RPMI8226 (cell line): ENCODE measurements at places on chromosomes 12 and 14.
A peak's percentile ranks its signal among the peaks of the same experiment; 100 is the strongest.

GRCh38 chr12:2482938-2483660 is 311.7 kb upstream of the FKBP4 start:
- no peak for DNase-seq

- DNase-seq = no peak
These were observed 9.2 kb upstream of the INF2 start for GRCh38 chr14:104680056-104680805.

DNA sequence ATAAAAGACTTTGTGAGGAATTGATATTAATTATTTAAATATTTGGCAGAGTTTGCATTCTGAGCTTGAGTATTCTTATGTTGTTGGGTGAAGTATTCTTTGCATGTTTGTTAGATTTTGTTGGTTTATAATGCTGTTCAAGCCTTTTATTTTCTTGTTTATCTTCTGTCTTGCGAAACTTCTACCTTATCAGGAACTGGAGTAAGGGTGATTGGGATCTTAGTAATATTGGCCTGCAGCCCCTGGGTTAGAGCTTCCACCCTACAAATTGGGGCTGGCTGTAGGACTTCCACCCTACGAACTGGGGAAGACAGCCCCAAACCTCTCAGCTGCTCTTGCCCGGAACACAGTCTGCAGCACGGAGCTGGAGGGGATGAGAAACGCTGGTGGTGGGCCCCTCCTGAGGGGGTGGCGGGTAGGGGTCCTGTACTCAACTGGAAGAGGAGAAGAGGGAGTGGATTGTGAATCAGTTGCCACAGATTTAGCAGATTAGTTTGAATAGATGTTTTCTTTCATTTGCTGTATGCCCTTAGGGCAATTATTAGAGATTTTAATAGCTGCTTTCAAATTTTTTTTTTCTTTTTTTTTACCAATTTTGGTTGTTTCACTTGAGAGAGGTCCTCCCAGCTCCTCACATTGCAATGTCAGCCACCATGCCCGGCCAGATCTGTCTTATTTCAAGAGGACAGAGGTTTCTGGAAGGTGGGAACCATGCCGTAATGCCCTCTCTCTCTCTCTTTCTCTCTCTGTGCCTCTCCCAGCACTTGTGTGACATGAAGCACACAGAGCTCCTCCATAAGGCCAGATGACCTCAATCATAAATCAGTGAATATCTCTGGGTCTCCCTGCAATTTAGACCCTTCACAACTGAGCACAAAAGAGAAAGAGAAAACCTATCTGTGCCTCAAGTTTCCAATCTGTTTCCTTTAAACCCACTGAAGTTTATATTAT is 123.4 kb downstream of the DICER1 start:
- DNase-seq = no peak

DNA sequence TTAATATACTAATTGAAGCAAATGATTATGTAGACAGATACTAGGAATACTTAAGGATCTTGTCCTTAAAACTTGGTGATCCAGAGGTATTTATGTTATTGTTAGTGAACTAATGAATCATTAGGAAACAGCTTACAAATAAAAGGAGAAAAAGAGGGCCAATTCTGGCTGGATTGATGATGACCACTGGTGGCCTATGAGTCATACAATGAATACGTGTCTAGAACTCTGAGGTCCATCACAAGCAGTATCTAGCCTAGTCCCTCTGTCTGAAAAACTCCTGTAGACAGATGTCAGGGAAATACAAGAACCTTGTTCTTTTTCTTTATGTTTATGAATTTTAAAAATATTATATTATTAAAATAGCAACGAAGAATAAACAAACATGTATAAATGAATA is 51.7 kb upstream of the RTL1 start:
- DNase-seq = no peak

- no peak for DNase-seq
These were observed 5.6 kb upstream of the ALDH2 start for GRCh38 chr12:111761099-111761498.

DNA sequence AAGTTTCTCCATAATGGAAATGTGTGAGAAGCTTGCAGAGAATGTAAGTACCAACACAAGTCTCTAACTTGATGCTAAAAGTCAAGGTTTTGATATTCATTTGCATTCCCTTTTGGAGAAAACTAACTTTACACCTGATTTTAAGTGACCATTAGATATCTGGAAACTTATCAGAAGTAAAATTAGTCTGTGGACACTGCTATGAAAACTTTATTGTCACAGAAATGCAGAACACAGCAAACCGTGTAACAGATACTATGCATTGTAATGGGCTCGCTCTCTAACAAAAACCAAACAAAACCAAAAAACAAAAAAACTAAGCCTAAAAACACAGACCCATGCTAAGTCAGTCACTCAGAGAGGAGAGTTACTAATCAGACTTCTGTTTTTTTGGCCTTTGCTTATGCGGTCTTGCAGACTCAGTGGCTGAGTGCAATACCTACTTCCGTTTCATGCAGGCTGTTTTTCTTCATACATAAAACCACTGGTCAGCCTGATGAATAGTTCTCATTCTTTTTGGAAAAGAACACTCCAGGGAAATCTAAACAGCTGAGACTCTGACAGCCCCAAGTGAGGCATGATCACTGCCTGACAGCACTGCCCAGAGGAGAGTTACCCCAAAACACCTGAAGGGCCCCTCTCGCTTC is 35.7 kb downstream of the NRDE2 start:
- DNase-seq = no peak

DNA sequence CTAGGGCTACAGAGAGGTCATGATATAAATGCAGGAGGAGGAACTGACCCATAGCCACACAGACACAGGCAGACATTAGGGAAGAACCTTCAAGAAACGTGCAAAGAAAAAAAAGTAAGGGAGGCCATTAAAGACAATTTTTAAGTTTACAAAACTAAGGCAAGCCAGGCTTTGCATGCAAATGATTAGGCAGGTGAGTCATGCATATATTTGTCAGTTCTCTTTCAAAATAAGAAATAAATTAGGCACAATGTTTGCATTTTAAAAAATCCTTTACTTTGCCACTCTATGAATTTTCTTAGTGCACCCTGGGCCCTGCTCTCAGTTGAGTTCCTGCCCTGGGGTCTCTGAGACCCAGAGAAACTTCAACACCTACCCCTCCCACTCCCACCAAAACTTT is 75.0 kb downstream of the PRMT8 start:
- DNase-seq = no peak

- no peak for DNase-seq
These were observed 5.8 kb downstream of the PHB2 start for GRCh38 chr12:6964605-6965025.

GRCh38 chr14:49954171-49954631 is 61.3 kb downstream of the ARF6 start:
- no peak for DNase-seq

DNA sequence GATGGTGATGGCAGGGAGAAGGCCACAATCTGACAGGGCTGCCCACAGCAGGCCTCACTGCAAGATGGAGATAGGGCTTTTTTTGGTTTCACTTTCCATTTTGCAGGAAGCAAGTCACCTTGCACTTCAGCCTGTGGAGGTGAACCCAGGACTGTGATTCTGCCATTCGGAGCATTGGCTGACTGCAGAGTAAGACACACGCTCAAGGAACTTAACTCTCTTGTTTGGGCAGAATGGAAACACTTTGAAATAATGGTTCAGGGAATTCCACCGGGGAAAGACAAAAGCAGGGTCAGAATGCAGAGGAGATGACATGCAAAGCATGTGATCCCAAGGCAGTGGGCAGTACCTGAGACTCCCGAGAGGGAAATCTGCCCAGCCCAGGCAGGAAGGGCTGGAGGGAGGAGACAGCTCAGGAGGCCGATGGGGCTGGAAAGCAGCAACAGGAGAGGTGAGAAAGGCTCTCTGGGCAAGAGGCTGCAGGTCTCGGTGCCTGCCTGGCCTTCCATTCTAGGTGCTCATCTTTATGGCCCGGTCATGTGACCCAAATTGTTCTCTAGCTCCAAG is 58.7 kb upstream of the PRMT8 start:
- DNase-seq = peak; percentile 41

DNA sequence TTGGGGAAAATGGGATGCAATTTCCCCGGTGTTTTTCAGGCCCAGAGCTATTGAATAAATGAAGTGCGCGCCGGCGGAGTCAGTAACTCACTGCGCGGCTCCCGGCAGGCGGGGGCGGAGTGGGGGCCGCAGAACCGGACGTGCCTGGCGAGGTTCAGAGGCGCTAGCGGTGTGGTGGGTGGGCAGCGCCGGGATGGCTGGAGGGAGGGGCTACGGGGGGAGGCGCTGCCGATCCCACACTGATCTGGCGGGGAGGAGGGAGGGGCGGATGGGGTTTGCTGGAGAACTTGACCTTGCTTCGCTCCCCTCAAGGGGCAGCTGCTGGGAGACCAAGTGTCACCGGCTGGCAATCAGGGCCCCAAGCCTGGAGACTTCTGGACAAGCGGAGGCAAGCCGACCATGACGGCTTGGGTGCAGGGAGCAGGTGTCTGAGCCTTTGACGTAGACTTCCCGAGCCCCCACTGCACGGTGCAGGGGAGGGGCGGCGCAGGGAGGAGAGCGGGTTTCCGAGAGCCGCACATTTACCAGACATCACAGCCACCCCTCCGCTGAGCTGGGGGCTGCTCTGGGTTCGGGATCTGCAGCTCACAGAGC is 174.1 kb upstream of the RTL1 start:
- no peak for DNase-seq

DNA sequence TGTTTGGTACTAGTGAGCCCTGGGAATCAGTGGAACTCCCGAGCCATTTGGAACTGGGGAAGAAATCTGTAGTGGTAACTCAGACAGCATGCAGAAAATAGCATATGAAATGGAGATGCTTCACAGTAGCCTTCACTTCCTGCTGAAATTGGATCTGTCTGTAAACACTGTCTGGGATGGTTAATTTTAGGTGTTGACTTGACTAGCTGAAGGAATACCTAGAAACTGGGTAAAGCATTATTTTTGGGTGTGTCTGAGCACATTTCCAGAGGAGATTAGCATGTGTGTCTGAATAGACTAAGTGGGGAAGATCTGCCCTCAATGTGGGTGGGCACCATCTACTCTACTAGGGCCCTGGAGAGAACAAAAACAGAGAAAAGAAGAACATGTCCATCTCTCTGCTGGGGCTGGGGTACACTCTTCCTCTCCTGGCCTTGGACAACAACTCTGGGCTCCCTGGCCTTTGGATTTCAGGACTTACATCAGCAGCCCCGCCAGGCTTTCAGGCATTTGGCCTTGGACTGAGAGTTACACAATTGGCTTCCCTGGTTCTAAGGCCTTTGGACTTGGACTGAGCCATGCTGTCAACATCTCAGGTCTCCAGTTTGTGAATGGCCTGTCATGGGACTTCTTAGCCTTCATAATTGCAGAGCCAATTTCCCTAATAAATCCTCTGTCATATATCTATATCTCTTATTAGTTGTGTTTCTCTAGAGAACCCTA is 14.0 kb upstream of the CRADD start:
- no peak for DNase-seq

- DNase-seq = no peak
These were observed 23.6 kb downstream of the PGAM5 start for GRCh38 chr12:132734206-132734605.
